ENCODE measurements at places on chromosomes 6 and 20.
A peak's percentile ranks its signal among the peaks of the same experiment; 100 is the strongest.

GRCh38 chr6:156166093-156166492 lies 611.1 kb upstream of the ARID1B start:
- no peak for DNase-seq

- no peak for DNase-seq
These were observed 48.3 kb downstream of the TBXT start for GRCh38 chr6:166119116-166119911.

GRCh38 chr6:66865771-66866170 lies 1158.7 kb upstream of the EYS start:
- DNase-seq: no peak

DNA sequence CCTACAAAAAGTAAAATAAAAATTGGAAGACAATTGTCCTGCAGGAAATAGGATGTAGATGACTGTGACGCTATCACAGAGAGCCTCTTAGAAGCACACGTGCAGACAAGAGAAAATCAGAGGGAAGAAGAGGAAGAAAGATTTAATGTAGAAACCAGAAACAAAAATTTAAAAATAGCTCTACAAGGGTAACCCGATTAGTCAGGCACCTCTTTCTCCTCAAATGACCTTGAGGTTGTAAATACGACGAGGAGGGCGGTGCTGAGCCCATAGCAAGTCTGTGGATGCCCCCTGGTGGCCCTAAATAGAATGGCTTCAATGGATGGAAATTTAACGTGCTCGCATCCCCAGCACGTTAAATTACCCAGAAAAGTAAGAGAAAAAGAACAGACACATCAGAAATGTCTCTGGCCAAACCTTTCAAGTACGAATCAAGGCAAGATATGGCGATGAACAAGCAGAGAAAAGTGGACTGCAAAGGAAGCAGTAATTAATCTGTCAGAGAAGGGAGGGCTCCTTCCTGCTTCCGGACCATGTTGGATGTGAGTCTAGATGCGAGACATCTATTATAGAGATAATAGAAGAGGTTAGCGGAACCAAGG lies 4.2 kb upstream of the PRPH2 start:
- peak; percentile 59 for DNase-seq

- DNase-seq: no peak
These were observed 13.1 kb upstream of the ZSCAN9 start for GRCh38 chr6:28211840-28212509.

Measured in GM04503 (cell line).